Stimulated activated CD4-positive, alpha-beta T cell treated with anti-CD3 and anti-CD28 coated beads, Interleukin-12 subunit alpha, Interleukin-12 subunit beta, amount 100 ng/mL, for 4 hours (primary cell): ENCODE measurements at places on chromosomes 16 and 17.

DNA sequence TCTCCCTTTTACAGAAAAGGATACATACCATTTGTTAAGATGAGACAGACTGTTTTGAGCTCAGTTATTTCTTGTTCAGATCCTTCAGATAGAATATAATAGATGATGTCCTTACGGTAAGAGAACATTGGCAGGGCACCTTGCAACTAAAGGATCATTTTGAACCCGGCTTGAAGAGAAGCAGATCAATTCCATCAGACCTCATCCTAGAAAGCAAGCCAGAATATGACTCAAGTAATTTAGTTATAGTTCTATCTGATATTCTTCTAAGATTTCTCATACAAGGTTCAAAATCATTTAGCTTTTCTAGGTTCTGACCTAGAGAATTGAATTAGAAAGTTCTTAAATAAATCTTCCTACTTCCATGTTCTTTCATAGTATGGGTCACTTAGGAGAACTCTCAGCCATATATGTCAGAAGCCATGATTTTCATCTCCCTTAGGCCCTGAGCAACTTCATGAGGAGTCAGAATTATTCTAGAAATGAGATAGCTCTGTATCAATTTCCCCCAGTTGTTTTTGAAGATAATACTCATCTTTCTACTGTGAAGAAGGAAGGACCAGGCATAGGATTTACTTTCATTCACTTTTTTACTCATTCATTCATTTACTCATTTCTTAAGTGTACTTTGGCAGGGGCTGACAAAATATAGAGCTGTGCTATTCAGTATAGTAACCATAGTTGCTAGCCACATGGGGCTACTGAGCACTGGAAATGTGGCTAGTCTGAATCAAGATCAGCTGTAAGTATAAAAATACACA is 2.5 kb upstream of the CMTM1 start:
- DNase-seq: no peak

- DNase-seq: no peak
Observed at GRCh38 chr17:48505788-48506187, 25.0 kb downstream of the HOXB1 start.

DNA sequence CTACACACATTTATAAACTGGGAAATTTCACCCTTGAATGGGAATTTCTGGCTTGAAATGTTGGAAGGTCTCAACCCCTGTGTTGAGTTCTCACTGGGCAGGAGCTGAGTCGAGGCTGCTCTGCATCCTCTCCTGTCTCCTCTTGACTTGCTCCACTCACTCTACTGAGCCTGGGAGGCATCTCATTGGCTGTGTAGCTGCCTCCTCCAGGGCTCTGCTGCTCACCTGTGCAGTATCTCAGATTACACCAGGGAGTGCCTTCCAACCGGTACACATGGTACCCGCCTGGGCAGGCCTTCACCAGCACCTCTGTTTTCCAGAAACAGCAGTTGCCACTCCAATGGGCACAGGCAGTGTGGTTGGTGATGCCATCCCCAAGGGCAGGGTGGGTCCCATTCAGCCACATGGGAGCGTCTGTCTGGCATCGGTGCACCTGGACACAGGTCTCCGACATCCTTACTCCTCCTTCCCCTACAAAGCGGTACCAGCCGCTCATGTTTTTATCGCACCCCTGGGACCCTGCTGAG is 3.7 kb downstream of the GP2 start:
- no peak for DNase-seq

DNA sequence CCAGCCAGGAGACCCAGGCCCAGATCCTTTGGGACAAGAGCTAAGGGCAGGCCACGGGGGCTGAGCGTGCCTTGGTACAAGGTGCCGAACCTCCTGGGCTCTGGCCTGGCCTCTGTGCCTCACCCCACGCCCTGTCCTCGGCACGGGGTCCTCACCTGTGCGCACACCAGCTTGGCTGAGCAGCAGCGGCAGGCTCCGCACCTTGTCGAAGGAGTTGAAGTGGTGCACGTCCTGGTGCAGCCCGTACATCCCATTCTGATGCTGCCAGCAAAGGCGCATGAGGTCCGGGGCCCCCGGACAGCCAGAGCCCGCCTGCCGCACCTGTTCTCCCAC is 5.3 kb downstream of the SGSH start:
- no peak for DNase-seq

- no peak for DNase-seq
Observed at GRCh38 chr16:89025636-89026035, 48.6 kb upstream of the CBFA2T3 start.

DNA sequence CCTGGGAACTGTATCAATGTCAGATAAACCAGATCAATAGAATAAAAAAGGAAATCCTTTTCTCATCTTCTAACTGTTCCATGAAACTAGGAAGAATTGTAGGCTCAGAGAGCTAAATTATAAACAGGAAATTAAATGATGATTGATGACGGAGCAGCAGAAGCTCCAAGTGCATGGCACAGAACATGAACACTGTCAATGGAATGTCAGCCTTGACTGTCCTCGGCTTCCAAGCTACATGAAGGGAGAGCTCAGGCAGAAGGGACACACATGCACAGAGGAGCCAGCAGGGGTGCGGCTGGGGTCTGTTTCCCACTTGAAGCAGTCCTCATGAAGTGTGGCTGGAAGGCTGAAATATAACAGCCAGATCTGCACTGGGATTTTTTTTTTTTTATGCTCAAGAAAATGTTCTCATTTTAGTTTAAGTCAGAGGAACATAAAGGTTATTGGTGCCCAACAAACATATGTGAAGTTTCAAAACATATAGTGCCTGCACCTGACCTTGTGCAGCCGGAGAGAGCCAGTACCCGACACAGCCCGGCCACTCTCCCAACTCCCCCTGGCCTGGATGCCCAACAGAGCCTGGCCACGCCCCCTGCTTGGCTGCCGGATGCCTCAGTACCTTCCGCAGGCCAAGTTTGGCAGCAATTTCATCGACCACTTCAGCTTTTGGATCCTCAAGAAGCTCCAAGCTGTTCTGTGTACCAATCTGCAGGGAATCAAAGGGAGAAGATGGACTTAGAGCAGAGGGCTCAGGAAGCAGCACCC is 37.0 kb downstream of the NPLOC4 start:
- DNase-seq: no peak

DNA sequence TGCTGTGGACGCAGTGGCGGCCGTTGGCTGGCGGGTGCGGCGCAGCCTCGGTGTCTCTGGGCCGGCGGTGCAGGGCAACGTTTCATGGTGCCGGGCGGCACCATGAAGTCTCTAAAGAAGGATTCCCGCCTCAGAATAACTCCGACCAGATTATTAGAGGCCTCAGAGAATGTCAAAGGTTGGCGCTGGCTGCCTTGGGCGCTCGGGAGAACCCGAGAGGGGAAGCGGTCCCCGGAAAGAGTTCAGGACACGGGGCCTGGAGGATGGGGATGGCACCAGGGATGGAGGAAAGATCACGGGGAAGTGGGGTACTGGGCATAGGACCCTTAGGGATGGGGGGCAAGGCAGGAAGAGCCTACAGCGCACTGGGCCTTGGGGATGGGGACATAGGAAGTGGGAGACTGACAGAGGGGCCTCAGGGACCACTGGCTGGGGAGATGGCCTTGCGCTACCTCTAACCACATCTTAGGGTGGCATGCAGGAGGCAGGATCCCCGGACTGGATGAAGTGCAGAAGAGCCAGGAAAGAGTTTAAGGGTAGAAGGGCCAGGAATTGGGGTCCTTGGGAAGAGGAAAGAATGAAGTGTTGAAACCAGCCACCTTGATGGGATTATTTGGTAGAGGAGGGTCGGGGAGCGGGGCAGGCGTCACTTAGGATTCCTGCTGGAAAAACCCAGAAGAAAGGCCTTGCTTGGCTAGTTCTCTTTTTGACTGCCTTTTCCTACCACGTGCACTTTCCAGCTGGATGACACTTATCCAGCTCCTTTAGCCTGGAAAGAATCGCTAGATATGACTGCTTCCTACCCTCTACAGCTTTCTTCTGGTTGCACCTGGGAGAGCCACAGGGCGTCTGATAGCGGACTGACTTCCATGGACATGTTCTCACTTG is 578 bp downstream of the MYCBPAP start:
- DNase-seq: no peak

GRCh38 chr16:23694644-23695373 is 16.1 kb downstream of the PLK1 start:
- no peak for DNase-seq

DNA sequence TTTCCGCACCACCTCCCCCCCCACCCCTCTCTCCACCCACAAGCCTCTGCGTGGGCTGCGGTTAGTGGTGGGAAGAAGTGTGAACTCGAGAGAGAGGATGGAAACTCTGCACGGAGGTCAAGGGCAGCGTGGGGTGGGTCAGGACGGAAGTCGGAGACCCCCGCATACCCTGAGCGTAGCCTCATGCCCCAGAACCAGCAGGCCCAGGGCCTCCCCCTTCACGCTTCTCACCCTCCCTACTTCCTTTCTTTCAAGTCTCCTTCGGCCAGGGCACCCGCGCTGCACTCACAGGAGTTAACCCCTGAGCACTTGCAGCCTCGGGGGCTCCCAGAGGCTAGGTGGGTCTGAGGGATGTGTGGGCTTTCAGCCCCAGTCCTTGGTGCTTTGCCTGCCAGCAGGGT is 9.2 kb downstream of the TBKBP1 start:
- peak; percentile 65 for DNase-seq
